ENCODE measurements at places on chromosomes 6 and 20. TPM values are rescaled to one million over a fixed set of nuclear protein-coding genes. Genes with fewer than 3 reads are reported as not detected.

Gene TPX2
- 5.1 TPM for total RNA-seq

Gene ISM1
- total RNA-seq = 0.27 TPM

Gene EDN1
- total RNA-seq = under 0.01 TPM

Gene TNFRSF21
- 12.9 TPM for total RNA-seq

Gene B3GAT2
- total RNA-seq = not detected

Gene PGC
- total RNA-seq = not detected

Gene RAET1L
- total RNA-seq = not detected

Gene NKX2-4
- total RNA-seq = not detected

Gene SSTR4
- not detected for total RNA-seq

Gene CAGE1
- total RNA-seq = 1.1 TPM

Gene SLC32A1
- 0.54 TPM for total RNA-seq

Gene TSPYL4
- total RNA-seq = 28.5 TPM

Gene RFX6
- total RNA-seq = not detected

Gene CCN6
- not detected for total RNA-seq

Gene BRD2
- total RNA-seq = 191 TPM

Gene RBBP8NL
- not detected for total RNA-seq

Gene DLK2
- 0.27 TPM for total RNA-seq

Gene GGTLC1
- total RNA-seq = not detected

Gene MUC22
- total RNA-seq = not detected

Gene CEP162
- total RNA-seq = 1.6 TPM

Gene MYB
- total RNA-seq = 250 TPM

Gene R3HDML
- total RNA-seq = not detected

Gene ANKEF1
- total RNA-seq = 1.3 TPM

Gene PLCB4
- 11.0 TPM for total RNA-seq

Gene RAB32
- total RNA-seq = 33.1 TPM

Gene GCM1
- not detected for total RNA-seq

Gene HLA-DQB1
- 2.7 TPM for total RNA-seq

Gene TAGAP
- 67.3 TPM for total RNA-seq

Gene PCSK2
- total RNA-seq = under 0.01 TPM

Gene PACSIN1
- total RNA-seq = 1.6 TPM

Gene GABRR1
- total RNA-seq = not detected

Gene RPS21
- 5,188 TPM for total RNA-seq

Gene MUC21
- total RNA-seq = under 0.01 TPM

Gene EBF4
- total RNA-seq = 6.2 TPM

Gene PAX1
- under 0.01 TPM for total RNA-seq

Gene HLA-DPB1
- total RNA-seq = 396 TPM

Gene CDK19
- total RNA-seq = 13.5 TPM

Gene MROH8
- 2.2 TPM for total RNA-seq
